ENCODE measurements at places on chromosomes 2 and 18.

- no peak for ATAC-seq
Observed at GRCh38 chr2:157421331-157421944, 22.5 kb downstream of the CYTIP start.

GRCh38 chr2:57397550-57398360 is 648.9 kb upstream of the VRK2 start:
- ATAC-seq: no peak

DNA sequence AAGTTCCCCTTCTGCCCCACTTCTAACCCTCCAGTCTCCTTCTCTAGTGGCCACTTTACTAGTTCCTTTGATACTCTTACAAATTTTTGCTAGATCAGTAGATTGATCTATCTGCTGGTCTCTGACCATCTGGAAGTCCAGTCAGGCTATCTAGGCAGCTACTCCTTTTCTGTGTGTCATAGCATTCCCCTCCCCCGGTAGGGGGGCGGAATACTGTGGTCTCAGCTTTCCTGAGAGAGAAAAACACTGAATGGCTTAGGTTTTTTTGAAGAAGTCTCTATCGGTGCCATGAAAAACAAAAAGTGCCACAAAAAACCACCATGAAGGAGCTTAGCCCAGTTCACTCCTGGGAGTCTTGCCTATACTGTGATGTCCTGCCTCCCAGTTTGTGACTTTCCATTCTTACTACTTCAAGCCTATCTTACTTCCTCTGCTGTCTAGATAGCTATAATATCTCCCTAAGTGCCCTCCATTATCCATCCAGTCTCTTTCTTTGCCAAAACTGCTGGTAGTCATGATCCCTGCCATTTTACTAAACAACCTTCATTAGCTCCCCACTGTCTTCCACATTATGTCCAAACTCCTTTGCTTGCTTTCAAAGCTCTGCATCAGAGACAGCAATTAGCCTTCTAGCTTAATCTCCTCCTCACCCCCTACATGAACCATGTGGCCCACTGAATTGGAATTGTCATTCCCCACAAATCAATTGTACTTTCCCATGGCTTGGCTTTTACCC is 29.9 kb downstream of the TPGS2 start:
- no peak for ATAC-seq

DNA sequence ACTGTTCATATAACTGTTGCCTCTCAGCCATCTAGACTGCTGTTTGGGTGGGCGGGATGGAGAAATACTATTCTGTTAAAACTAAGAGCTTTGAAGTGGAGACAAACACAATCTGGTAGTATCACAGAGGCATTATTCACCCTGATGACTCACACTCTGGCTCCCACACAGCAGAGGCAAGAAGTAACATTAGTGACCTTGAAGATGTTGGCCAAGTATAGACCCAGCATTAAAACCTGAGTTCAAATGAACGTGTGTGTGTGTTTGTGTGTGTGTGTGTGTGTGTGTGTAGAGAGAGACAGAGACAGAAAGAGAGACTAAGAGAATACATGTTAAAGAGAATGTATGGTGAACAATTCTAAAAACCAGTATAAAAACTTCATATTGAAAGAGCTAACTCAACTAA is 22.5 kb upstream of the ACVR1 start:
- peak; percentile 67 for ATAC-seq

DNA sequence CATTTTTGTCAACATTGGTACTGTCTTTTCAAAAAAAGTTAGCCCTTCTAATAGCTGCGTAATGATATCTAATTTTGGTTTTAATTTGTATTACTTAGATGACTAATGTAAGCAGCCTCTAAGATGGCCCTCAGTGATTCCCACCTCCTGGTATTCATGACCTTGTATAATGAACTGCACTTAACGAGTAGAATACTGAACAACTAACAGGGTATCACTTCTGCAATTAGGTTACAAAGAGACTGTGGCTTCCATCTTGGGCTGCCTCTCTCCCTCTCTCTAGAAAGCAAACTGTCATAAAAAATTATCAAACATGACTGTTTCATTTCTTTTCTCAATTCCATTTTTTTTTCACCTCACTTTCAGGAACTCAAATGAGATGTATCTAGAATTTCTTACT is 120.9 kb downstream of the RNF152 start:
- no peak for ATAC-seq

DNA sequence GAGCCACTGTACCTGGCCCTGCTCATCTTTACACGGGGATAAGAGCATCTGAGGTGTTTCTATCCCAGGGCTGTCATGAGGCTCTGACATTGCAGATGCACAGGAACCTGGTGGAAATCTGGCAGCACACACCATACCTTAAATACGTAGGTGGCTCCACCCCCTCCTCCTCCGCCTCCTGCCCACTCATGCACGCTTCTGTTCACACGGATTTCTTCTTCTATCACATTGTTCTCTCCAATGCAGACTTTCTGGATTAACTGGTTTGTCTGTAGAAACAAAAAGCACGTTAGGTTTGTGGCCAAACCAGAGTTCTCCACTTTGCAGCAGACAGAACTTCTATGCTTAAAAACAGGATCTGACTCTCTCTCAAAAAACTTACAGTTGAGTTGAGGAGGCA is 118.2 kb downstream of the CLIP4 start:
- ATAC-seq: peak; percentile 92

DNA sequence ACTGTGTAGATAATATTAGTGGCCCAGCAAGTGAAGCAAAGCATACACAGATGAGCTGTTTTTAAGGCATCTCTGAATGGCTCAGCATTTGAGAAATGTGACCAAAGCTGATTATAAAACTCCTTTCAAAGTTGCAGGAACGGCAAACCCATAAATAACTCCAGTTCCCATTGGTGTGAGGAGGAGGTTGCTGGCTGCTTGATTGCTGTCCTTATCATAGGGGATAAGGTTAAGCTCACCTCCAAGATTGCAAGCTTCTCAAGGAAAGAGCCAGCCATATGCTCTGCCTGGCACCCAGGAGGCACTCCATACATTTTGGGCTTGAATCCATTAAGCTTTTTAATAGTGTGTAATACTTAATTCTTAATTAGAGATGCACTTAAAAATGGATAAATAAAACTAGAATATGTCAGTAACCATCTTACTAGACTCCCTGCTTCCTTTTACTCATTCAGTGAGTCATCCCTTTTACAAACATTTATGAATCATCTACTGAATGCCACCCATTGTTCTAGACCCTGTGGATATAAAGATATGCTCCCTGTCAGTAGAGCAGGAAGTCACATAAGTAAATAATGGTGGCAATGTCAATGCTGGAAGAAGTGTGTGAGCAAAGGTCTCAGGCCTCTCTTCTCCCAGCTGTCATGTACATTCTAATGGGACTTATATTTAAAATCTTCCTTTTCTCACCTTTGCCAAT is 99.3 kb downstream of the SPATS2L start:
- ATAC-seq: peak; percentile 96

GRCh38 chr2:43082111-43082894 is 144.1 kb downstream of the ZFP36L2 start:
- peak; percentile 2 for ATAC-seq

GRCh38 chr2:226673314-226673723 is 126.3 kb downstream of the IRS1 start:
- peak; percentile 67 for ATAC-seq

DNA sequence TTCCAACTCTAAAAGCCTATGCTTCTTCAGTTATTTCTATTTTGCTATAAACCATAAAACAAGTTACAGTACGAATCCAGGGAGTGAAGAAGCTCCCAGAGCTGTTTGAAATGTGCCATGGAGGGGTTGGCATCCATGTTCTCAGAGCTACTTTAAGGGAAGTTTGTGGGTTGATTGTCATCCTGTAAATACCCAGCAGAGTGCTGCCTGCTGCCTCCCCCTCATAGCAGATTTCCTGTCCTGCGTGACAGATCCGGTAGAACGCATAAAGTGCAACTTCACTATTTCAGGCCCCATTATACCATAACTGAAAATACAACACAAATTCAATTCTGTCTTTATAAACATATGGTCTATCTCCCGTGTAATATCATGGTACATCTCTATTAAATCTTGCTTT is 114.4 kb downstream of the CTNNA2 start:
- no peak for ATAC-seq

DNA sequence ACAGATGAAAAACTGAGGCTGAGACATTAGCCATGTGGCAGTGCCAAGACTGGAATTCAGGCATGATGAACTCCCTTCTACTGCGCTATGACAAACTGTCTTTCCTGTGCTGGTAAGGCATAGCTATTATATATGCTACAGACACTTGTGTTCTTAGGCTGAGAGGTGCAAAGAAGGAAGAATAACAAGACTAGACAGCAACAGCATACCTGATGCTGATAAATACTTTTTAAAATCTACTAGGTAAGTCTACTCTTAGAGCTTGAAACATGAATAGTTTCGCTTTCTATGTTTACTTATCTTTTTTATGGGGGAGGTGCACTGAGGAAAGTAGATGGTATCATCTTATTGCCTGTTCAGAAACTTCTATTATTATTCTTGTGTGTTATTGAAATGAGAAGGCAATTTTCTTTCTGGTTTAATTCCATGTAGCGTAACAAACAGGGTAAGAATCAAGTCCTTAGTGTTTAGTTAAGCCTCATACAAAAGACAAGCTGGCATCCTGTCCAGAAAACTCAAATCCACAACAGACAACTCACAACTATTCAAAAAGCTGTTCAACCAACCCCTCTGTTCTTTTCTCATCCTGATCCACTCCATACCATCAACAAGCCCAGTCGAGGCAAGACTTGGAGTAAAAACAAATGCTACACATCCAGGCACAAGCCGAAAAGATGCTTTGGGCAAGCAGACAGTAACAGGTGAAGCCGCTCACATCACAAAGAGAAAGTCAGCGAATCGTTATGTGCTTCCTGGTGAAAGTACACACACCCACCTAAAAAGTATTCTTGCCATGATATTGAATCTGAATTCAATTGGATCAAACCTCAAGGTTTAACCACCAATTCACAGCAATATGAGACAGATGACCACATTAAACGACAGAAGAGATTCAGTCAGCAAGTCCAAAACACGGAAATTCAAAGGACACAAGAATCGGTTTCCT is 1.5 kb downstream of the TTC32 start:
- ATAC-seq: no peak

DNA sequence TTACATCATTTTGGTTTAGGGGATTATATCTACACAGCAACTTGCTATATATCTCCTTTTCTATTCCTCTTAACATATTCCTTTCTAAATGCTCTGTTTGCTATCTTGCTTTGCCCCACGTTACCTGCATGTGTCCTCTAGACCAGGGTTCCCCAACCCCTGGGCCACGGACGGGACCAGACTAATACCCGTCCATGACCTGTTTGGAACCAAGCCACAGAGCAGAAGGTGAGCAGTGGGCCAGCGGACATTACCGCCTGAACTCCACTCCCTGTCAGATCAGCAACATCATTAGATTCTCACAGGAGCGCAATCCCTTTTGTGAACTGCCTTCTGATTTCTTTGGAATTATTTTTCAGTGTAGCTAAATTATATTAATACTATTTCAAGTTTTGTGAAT is 66.7 kb downstream of the KCMF1 start:
- no peak for ATAC-seq

GRCh38 chr2:105737980-105738657 is 6.6 kb upstream of the NCK2 start:
- ATAC-seq: no peak

- no peak for ATAC-seq
Observed at GRCh38 chr2:102239344-102239743, 52.5 kb downstream of the IL1RL2 start.

GRCh38 chr2:206068207-206068606 is 17.8 kb downstream of the INO80D start:
- ATAC-seq: no peak

GRCh38 chr2:193867454-193867853 is 1672.7 kb upstream of the TMEFF2 start:
- no peak for ATAC-seq

DNA sequence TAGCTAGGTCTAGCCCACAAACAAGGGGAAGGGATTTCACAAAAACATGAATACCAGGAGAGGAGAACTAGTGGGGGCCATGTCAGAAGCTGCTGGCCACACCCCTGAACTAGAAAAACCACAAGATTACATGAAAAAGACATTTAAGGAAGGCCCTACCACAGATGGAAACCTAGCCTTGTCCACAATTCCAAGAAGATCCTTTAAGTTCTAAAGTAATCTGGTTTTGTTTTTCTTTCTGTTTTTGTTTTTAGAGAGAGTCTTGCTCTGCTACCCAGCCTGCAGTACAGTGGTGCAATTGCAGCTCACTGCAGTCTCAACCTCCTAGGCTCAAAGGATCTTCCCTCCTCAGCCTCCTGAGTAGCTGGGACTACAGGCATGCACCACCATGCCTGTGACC is 34.2 kb upstream of the CAB39 start:
- ATAC-seq: no peak

DNA sequence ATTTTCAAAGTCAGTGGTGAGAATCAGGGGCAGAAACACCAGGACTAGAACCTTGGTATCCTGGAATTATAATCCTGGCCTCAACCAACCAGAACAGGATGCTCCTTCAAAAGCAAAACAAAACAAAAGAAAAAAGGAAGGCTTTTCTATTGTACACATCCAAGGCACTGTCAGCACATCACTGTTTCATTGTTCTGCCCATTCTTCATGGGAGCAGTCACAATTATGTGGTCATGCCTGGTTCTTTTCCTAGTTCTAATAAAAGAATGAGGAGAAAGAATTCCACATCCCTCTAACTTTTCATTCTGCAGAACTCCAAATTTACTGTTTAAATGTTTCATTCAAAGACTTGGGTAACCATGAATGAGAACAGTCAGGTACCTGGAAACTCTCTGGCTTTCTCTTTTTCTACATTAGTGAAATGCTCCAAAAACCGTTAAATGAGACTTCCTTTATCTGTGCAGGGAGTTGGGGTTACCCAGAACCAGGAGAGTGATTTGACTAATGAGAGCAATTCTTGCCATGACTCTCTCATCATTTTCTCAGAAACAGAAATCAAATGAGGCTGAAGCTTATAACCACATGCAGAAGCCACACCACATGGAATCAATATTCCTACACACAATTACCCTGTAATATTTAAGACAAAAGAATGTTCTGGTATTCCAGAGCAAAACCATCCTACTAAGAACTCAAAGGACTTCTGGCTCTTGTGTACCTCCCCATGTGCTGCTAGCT is 110.9 kb upstream of the CCDC150 start:
- ATAC-seq: no peak

DNA sequence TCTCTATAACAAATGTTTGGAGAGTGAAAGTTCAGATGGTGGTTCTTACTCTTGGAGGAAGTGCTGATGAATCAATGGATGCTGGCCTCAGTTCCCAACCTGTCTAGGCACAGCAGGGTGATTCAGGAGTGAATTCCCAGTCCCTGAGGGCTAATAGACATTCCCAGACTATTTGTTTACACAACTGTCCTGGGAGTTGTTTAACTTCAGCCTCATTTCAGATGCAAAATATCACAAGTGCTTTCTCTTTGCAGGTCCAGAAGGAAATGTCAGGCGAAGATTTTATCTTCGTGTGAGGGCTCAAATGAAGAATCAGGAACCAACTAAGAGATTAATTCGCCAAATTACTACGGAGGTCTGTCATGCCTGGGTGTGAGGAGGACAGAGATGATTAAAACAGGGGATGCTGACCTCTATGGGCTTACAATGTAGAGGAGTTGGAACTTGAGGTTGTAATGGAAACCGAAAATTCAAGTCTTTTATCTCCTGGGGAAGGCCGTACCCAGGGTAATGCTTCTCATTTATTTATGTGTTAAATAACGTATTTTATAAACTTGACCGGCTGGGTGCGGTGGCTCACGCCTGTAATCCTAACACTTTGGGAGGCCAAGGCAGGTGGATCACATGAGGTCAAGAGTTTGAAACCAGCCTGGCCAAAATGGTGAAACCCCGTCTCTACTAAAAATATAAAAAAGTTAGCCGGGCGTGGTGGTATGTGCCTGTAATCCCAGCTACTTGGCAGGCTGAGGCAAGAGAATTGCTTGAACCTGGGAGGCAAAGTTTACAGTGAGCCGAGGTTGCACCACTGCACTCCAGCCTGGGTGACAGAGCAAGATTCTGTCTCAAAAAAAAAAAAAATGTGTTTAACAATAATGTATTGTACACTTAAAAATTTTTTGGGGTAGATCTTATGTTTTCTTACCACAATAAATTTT is 38.7 kb upstream of the SLC1A4 start:
- peak; percentile 60 for ATAC-seq

All from esophagus mucosa (tissue), 1 donor.